Activated T-cell treated with anti-CD3 and anti-CD28 coated beads for 1 hour (primary cell): ENCODE measurements at places on chromosomes 11 and 22.

GRCh38 chr11:66194391-66194790, 74.0 kb upstream of the RAB1B start:
- no peak for DNase-seq

- DNase-seq: no peak
Measured at GRCh38 chr11:78187366-78188285, 800 bp downstream of the KCTD21 start.

DNA sequence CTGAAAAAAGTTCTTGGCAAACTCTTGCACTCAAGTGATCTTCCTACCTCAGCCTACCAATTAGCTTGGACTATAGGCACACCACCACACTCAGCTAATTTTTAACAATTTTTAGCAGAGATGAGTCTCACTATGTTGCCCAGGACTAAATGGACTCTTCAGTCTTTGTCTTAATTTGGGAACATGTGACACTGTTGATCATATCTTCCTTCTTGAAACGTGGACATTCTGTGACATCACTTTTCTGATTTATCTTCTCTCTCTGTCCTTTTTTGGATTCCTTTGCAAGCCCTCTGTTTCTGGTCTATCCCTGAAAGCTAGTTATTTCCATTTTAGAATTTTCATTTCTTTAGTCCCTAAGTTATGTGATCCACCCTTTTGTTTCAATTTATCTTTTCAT, 42.0 kb downstream of the RSF1 start:
- no peak for DNase-seq

DNA sequence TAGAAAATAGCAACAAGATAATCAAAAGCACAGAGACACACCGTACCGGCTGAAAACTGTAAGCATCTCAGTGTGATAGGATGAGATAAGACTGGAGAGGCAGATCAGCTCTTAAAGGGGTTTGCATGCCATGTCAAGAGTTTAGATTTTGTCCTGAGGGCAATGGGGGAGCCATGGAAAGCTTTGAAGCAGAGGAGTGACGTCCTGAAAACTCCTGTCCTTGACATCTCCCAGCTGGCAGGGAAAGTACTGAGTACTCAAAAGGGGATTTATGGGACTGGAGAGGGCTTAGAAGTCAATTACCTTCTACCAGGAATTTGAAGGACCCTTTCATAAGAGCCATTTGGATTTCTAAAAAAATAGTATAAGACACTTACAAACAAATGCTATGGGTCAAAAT, 420.5 kb upstream of the NARS2 start:
- DNase-seq: no peak

DNA sequence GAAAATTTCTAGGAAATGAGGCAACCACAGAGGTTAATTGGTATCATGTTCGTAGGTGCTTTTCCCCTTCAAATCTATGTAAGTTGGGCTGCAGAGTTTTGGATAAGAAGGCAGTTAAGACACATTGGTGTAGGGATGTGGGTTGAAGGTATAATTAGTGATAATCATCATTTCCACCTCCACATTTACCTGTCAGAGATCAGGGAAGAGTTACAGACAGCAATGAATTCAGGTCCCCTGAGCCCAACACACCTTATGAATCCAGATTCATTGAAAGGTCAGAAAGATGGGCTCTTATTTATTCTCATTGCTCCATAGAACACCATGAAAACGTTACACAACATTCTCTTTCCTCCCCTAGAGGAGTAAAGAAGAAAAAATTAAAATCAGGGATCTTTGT, 308.7 kb downstream of the C11orf87 start:
- no peak for DNase-seq

DNA sequence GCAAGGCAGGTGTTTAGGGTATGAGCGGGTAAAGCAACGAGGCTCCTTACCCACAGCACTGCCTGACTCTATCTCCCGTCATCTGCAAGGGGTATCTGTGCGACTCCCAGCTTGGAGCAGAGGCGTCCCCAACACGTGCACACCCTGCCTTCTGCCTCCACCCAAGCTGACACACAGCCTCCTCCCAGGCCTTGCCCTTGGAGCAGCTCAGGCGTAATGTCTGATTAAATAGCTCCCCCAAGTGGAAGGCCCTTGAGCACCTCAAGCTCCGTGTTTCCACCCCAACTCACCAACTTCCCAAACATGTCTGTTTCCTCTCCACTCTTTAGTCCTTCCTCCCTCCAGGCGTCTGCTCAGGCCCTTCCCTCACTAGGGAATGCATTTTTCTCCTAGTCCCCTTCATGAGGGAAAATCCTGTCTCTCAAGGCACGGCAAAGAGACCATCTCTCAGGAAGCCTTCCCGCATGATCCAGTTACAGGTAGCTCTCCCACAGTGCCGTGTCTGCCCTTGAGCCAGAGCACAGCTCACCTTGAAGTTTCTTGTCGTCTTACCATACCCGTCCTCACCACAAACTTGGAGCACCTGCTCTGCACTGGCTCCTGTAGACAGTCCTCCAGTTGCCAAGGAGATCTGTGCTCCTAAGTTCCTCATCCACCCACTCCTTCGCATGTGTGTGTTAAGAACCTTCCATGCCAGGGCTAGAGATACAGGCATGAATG, 15.8 kb downstream of the CYB5R2 start:
- no peak for DNase-seq

DNA sequence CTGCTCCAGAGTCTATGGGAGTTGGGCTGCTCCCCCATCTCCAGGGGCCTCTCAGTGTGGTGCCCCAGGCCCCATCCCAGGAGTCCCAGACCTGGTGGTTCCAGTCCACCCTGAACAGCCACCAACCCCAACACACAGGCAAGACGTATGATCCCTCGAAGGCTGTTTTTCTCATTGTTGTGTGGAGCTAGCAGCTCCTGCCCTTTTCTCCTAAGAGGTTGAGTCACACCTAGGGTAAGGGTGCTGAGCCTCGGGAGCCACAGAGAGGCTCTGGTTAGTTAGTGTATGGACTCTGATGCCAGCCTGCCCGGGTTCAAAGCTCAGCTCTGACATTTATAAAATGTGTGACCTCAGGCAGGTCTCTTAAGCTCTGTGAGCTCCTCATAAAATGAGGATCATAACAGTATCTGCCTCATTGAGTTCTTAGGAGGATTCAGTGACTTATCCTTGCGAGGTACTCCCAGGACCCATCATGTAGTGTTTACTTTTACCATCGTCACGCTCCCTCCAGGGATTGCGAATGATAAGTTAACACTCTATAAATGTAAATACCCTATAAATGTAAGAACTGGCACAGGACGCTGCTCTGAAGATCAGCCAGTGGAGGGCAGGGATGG, 47.2 kb downstream of the FBLN1 start:
- no peak for DNase-seq

DNA sequence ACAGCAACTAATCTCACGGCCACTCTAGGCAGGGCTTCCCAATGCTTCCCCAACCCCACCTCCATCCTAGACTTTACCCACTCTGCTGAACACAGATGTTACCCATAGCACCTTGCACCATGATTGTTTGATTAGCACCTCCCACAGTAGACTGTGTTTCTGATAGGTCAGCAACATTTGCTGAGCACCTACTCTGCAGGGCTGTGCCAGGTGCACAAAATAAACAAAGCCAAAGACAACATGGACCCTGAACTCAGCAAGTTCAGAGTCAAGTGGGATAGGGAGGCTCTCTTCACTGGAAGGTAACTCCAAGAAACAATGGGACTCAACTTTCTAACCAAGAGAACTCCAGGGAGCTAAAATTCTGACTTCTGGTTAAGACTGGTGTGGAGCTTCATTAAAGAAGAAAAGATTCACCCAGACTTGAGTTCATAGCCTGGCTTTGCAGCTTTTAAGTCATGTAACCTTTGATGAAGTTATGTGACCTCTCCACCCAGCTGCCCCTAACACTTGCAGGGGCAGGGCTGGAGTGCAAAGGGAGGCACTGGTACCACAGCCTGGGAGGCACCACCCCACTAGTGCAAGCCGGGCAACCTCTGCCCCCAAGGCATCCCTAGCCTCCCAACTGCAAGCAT, 6.7 kb upstream of the RTN4RL2 start:
- DNase-seq: no peak

DNA sequence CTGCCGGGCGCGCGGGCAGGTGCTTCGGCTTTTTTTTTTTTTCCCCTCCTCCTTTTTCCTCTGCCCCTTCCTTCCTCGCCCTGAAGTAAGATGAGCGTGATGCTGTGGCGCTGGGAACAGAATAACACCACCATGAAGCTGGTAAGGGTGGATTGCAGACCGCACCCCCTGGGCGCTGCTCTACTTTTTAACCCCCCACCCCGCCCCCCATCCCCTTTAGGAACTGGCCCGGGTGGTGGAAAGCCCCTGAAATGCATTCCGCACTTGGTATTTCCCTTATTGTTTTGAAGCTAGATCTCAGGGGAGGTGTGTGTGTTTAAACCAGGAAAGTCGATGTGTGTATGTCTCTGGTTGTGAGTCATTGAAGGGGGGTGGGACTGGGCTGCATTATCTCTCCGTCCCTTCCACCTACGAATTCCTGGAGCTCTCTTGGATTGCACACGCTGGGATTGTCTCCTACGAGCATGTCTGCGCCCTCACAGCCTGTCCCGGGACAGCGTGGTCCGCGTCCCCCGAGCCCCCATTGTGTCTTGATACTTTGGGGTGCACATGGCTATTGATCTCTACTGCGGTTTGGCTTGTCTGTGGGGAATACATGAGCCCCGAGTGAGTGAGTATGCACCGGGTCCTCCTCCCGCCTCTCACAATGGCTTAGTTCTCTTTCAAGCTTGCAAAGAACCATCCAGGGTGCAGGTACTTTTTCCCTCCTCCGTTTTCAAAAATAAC, 64.9 kb downstream of the NAV2 start:
- no peak for DNase-seq

- DNase-seq: no peak
Measured at GRCh38 chr11:122751292-122752070, 86.8 kb upstream of the CRTAM start.

DNA sequence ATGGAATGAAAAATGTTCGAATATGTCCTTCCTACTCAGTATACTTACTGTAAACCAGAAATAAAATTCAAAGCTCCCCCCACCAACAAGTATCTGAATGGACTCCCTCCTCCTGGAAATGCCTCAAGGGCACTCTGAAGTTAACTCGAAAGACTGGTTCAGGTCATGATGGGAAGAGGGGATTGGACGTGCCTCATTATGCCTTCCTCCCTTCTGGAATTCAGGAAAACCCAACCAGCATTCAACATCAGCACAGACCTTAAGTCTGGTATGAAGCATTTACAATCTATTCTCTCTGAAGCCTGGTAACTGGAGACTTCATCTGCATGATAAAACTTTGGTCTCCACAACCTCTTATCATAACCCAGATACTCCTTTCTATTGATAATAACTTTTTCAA, 428.3 kb upstream of the RAG2 start:
- no peak for DNase-seq

DNA sequence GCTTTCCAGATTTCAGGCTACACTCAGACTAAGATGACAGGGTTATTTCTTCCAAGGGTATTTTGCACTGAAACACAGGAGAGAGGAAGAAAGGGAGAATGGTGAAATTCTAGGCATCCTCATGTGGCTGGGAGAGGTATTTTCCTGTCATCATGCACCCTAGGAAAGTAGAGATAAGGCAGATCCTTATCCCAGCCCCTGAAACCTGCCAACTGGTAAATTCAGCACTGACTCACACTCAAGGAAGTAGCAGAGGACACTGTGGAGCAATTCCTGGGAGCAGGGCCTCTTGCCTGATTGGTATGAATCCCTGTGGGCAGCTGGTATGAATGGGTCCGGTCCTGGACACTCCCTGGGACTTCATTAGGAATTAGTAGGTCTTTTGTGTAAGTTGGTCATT, 37.6 kb upstream of the SLC5A1 start:
- no peak for DNase-seq

- no peak for DNase-seq
Measured at GRCh38 chr11:6411594-6412031, 7.3 kb downstream of the APBB1 start.
